ENCODE measurements at places on chromosomes 2 and 18.

DNA sequence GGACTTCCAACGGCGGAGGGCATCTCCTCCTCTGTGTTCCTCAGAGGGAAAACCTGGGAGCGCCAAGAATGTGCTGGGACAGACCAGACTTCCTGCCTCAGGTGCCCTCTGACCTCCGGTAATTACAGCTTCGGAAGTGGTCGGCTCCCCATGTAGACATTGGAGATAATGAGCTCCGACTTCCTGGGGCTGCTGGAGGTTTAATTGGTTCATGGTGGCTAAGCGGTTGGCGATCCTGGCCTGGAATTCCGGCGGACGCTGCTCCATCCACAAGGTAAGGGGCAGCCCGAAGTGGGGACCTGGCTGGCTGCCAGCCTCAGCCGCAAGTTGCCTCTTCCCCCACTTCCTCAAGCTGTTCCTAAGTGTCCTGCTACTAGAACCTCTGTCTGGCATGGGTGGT lies 83.2 kb upstream of the EPC2 start:
- no peak for DNase-seq

DNA sequence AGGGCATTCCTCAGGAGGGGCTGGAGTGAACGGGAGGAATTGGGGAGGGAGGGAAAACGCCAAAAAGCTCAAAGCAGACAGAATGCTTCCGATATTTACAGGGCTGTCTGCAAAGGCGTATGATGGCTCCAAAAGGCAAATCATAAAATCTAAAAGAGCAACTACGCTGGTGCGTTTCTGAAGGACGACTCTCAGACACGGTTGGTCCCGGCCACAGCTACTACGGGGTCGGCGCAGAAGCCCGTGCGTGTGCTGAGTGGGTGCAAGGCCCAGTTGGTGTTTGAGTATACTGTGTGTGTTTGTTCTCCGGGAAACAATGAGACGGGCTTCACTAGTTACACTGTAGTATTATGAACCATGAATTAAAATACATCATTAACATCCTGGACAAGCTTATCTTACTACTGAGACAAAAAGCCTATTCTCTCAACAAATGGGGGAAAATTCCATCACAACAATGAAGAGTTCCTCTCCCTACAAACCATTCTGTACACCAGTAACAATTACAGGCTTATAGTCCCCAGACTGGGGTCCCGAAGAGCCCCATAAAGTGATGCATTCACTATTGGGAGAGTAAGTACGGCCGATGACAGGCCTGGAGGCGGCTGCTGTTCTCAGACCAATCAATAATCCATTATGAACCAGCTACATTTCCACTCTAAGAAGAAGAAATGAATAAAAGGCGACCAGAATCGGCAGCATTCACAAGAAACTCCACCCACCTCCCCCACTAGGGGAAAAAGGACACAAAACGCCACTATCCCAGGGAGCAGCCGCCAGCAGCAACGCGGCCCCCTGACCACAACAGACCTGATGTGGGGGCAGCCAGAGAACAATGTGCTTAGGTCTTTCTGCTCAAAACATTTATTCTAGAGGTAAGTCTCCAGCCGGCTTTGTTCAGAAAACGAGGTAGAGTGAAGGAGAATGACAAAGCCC lies 43.4 kb downstream of the ZNF516 start:
- no peak for DNase-seq

GRCh38 chr2:3944071-3944470 lies 240.7 kb downstream of the DCDC2C start:
- no peak for DNase-seq

- DNase-seq: peak; percentile 10
These were observed at the start of gene FLACC1 for GRCh38 chr2:201357221-201357620. TSS of gene FLACC1 (minus strand) at chr2:201357345. CDS start at chr2:201351404, 5,941 bp downstream.

DNA sequence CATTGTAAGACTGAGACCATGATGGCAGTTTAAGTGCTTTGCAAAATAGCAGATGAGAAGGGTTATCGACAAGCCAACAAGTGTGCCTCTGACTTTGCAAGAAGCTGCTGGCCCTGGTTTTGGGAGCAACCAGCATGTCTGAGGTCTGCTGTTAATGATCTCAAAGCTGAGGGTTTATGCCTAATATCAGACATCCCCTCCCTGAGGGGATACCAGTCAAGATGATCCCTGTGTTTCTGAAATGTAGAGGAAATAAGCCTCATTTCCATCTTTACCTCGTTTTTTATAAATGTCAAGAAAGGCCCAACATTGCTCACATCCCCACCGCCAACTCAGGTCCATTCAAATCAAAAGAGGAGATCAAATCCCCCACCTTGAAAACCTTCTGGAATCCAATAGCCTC lies 120.6 kb downstream of the MYCN start:
- no peak for DNase-seq

- DNase-seq: no peak
These were observed 71.0 kb upstream of the TMEFF2 start for GRCh38 chr2:192265751-192266150.

DNA sequence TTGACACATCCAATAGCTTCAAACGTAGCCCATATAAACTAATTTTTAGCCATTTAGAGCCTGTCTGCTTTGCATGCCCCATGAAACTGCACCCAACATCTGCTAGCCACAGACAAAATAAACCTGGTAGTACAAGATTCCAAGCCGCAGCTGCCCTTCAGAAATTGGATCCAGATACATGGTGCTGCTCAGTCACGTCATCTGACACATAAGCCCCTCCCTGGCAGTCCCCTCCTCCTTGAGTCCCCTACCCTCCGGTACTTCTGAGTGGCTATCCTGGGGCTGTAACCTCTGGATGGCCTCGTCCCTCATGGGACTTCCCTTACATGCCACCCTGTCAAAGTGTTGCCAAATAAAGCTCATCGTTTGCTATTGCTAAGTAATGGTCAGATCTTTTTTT lies 33.8 kb downstream of the PROC start:
- DNase-seq: no peak

GRCh38 chr2:31865215-31865614 lies 145.6 kb downstream of the MEMO1 start:
- DNase-seq: no peak

DNA sequence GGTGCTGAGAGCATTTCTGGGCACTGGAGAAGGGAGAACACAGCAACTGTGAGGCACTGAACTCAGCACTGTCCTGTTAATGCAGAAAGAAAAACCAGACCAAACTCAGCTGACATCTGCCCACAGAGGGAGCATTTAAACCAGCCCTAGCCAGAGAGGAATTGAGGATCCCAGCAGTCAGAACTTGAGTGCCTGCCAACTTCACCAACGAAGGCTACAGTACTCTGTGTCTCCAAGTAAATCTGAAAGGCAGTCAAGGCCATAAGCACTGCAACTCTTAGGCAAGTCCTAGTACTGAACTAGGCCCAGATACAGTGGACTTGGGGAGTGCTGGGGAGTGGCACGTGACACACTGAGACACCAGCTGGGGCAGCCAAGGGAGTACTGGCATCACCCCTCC lies 176.2 kb upstream of the ZC3H15 start:
- DNase-seq: no peak

GRCh38 chr2:217437290-217437870 lies 565.4 kb downstream of the TNS1 start:
- DNase-seq: no peak

DNA sequence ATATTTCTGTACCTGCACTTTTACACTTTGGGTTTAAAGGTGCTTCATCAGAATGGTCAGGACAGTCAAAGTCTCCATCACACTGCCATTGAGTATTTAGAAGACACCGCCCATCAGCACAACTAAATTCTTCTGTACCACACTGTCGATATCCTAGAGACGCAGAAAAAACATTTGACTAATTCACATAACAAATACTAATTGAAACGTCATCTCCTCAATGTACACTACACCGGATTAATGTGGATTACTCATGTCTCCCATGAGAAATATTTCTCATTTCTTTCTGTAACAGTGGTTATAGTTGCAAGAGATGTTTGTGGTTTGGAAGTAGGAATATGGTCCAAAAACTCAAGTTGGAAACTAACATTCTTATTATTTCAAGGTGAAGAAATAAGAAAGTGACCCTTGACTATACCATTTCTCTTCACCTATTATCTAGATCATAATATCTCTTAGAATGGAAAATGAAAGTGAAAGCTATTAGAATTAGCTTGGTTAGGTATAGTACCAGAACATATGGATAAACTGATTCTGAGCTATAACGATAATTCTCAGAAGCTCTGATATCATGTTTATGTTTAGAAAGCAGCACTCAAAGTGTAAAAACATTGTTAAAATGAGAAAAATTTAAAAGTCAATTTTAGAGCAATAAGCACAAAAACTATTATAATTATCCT lies 1627.7 kb downstream of the LRP1B start:
- DNase-seq: peak; percentile 88

GRCh38 chr2:234451852-234452625 lies 44.8 kb downstream of the ARL4C start:
- DNase-seq: peak; percentile 94

DNA sequence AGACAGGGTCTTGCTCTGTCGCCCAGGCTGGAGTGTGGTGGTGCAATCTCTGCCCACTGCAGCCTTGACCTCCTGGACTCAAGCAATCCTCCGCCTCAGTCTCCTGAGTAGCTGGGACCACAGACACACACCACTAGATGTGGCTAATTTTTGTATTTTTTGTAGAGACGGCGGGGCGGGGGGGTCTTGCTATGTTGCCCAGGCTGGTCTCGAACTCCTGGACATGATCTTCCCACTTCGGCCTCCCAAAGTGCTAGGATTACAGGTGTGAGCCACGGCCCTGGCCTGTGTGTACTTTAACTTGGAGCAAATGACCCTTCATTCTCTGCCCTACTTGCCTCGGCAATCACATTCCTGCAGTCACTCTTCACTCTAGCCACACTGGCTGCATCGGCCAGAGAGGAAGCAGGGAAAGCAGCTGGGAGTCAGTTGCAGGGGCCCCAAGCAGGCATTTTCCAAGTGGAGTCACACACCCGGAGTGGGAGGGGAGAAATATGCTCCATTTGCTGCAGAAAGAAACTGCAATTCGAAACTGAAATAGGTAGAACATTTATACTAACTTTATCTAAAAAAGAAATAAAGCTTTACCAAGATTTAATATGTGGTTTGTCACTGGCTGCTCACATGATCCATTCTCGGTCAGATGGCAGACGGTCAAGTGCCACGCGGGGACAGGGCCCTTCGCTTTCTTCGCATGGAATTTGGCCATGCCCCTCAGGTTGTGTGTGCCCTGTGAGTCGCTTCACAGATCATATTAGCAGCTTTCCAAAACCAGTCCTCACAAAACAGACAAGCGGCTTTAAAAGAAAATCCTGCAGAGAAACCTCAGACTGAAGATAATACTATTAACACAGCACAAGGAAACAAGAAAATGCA lies 37.1 kb downstream of the FAM161A start:
- DNase-seq: no peak

DNA sequence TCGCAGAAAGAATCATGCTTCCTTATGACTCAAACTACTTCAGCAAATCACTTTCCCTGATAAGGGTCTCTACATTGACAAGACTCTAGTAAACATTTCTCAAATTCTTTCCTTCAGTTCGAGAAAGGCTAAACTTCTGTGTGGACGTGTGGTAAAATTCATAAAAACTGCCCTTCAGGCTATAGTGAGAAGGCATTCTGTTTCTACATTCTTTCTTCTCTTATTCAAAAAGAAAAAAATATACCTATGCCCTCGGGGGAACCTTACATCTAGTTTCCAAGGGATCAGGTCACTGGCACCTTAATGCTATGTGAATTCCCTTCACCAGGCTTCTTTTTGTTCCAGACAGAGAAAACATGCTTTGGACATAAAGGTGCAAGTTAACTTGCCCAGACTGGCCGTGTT lies 4.9 kb downstream of the VIT start:
- DNase-seq: no peak

- DNase-seq: no peak
These were observed 85.3 kb downstream of the CDK15 start for GRCh38 chr2:201891676-201892075.

DNA sequence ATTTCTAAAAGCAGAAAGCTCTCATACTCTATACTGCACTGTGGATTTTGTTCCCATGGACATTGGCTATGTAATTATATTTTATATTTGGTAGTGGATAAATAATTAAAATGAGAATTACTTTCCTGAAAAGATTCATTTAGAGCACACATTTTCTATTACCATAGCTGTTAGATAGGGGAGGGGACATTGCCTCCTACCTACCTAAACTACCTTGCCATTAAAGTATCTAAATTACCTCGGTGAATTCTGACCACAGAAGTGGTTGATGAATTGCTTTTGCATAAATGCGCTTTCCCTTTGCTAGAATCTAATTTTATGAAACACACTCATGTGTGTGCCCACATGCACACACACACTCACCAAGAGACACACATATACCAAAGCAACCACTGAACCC lies 329.1 kb downstream of the MTX2 start:
- DNase-seq: no peak

GRCh38 chr2:238459081-238459629 lies 32.4 kb downstream of the ASB1 start:
- DNase-seq: no peak

DNA sequence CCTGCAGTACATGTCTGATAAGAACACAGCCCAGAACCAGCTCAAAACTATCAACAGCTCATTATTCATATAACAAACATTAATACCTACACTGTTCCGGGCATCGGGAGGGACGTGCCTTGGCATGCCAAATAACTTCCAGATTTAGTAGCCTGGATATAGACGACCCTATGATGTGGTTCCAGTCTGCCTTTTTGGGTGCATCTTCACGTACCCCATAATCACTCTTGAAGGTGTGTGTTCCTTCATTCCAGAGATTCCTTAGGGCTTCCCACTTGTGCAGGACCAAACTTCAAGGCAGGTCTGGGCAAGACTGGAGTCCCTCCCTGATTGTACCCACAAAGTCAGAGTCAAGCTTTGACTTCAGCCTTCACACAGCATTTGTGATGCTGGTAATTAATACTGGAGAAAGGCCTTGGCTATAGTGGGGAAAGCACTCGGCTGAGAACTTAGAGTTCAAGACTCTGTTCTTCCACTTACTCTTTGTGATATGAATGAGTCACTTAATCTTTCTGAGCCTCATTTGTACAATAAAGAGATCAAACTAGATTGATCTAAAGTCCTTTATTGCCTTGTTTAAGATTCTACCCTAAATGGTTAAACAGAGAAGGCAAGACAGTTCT lies 27.7 kb upstream of the SPATS2L start:
- DNase-seq: no peak

GRCh38 chr2:153478289-153479261 lies at the start of gene RPRM:
TSS of gene RPRM (minus strand) at chr2:153478762. CDS start at chr2:153478565, 197 bp downstream.
- no peak for DNase-seq

DNA sequence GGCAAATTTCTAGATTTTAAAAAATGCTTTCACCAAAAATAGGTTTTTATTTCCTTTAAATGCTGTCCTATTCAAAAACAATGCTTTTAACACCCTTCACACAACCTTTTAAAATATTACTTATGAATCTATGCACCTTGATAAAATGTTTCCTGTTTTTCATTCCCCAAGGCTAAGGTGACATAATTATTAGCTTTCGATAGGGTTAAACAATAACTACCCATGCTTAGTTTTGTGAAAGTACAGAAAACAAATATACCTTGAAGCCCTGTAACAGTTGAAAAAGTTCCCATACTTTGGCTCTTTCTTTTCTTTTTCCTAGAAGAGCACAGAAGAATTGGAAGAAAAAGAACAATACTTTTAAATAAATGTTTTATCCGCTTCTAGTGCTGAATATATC lies 54.9 kb upstream of the ITPRID2 start:
- DNase-seq: no peak

- no peak for DNase-seq
These were observed 77.3 kb upstream of the KCNH7 start for GRCh38 chr2:162915858-162916257.
